ENCODE measurements at places on chromosomes 1 and 21.

GRCh38 chr1:232437510-232437909 lies 192.4 kb downstream of the SIPA1L2 start:
- no peak for DNase-seq

DNA sequence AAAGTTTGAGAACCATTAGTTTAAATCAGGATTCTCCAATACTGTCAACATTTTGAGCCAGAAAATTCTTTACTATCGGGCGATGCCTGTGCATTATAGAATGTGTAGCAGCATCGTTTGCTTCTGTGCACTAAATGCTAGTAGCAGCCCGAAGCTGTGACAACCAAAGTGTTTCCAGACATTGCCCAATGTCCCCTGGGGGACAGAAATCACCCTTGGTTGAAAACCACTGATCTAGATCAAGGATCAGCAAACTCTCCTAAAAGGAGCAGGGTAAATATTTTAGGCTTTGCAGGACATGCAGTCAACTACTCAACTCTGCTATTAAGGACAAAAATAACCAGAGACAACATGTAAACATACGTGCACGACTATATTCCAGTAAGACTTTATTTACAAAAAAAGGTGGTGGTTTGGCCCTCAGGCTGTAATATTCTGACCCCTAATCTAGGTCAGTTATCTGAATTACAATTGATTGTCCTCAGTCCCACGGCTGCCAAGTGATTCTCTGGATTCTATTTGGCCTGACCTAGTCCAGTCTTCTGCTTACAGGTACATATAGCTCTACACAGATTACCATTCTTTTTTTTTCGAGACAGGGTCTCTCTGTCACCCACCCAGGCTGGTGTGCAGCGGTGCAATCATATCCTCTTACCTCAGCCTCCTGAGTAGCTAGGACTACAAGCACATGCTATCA lies 10.6 kb downstream of the FAF1 start:
- DNase-seq, result no peak

- DNase-seq, result no peak
These were observed 5.6 kb downstream of the PPP1R15B start for GRCh38 chr1:204405988-204406387.

DNA sequence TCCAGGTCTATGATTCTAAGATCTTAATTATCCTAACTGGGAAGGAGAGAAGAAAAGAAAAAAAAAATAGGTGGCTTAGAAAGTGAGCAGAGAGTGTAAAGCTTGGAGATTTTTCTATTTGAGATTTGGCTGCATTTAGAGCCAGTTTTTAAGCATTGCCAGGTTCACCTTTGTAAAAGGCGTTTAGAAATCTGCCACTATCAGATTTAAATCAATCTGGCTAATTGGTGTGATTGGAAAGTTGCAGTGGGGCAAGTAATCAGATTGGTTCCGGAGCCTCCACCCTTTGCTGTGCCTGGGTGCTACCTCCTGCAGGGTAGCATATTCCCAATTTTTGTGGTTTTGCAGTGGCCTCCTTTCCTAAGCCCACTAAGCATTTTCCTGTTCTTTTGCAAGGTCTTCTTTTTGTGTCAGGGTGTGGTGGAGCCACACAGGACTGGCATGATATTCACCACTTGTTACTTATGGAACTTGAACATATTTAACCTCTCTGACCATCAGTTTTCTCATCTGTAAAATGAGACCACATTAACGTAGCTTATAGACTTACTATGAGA lies 48.5 kb upstream of the PPP2R5A start:
- no peak for DNase-seq

DNA sequence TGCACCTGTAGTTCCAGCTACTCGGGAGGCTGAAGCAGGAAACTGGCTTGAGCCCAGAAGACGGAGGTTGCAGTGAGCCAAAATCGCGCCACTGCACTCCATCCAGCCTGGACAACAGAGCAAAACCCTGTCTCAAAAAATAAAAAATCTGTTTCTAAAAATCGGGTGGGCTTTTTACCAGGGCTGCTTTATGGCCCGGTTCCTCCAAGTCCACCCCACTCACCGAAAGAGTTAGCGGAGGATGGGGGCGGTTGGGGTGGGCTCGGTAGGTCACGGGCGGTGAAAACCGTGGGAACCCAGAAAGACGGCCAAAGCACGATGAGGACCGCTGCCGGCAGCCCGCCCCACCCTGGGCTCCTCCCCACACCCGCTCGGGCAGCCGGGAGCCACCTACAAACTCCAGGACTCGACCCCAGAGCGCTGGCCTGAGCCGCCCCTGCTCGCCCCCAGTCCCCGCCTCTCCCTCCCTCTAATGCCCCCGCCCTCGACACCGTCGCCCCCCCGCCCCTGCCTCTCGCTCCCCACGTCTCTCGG lies 846 bp upstream of the PER3 start:
- DNase-seq, result peak; percentile 52

DNA sequence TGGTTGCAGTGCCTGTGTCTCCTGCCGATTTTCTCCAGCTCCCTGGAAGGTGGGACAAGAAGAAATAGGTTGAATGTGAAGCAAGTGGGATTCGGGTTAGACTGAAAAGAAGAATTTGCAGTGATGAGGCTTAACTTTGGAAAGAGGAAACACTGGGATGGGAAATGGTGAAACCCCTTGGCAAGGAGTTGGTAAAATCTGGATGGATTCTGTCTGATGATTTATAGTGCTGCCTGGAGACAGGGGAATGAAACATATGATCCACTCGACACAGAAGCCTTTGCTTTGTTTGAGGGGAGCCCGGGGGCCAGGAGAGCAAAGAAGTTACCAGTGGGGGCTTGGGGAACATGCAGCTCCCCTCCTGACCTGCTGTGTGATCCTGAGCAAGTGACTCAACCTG lies 67.2 kb downstream of the UBIAD1 start:
- DNase-seq, result no peak

- peak; percentile 68 for DNase-seq
These were observed 2.3 kb downstream of the EVA1C start for GRCh38 chr21:32414579-32415358.

- peak; percentile 65 for DNase-seq
These were observed 11.6 kb downstream of the SDCCAG8 start for GRCh38 chr1:243267471-243267880.

DNA sequence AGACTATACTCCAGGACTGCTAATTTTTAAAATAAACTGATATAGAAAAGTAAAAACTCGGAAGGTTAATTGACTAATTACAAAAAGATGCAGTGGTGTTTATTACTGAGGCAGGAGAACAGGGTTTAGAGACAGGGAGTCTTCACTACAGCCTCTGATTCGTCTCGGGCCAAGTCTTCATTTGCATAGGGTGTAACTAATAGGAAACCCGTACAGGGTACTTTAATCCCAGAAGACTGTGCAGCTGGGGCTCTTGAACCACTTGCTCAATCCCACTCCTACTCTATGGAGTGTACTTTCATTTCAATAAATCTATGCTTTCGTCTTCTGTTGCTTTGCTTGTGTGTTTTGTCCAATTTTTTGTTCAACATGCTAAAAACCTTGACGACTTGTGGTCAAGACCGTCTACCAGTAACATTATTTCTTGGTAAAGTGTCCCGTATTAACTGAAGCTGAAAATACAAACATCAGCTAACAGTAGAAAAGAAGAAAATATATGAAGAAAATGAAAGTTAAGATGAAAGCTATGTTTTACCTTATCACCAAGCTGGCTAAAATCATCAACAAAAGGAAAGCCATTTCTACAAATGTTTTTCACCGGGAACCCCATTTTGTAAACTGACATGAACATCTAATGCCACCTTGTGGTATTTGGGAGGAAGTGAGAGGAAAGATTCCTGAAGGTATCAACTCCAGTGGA lies 8.0 kb downstream of the SDHB start:
- DNase-seq, result peak; percentile 83

Data from fibroblast of pulmonary artery (primary cell).